ENCODE measurements at places on chromosomes 5 and 9. TPM values are rescaled to one million over a fixed set of nuclear protein-coding genes. Genes with fewer than 3 reads are reported as not detected.

SLC46A2 gene
- polyA plus RNA-seq, result 0.18 TPM

PARP8 gene
- polyA plus RNA-seq, result 13.2 TPM

IL5 gene
- polyA plus RNA-seq, result not detected

TSLP gene
- 0.43 TPM for polyA plus RNA-seq

COL23A1 gene
- polyA plus RNA-seq, result 1.8 TPM

Data from hindlimb muscle (tissue), 1 donor.